ENCODE measurements at places on chromosomes 5 and 9.
A peak's percentile ranks its signal among the peaks of the same experiment; 100 is the strongest.

DNA sequence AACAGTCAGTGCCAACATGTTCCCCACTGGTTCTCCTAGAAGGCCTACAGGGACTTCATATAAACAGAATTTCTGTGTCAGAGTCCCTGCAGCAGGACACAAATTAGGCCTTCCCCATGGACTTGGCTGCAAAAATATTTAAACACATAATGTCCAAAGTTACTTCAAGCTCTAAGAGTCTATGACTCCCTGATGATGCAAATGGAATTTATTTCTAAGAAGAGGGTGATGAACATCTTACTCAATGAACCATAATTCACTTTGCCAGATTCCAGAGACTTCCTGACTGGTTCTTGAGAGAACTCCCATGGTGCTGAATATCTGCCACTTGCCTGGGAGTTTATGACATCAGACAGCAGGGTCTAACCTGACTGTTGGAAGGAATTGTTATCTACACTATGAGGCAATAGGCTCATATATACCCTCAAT is 32.7 kb upstream of the ADRA1B start:
- DNase-seq, result peak; percentile 79

GRCh38 chr9:76067696-76068095 is 177.2 kb downstream of the PCSK5 start:
- no peak for DNase-seq

DNA sequence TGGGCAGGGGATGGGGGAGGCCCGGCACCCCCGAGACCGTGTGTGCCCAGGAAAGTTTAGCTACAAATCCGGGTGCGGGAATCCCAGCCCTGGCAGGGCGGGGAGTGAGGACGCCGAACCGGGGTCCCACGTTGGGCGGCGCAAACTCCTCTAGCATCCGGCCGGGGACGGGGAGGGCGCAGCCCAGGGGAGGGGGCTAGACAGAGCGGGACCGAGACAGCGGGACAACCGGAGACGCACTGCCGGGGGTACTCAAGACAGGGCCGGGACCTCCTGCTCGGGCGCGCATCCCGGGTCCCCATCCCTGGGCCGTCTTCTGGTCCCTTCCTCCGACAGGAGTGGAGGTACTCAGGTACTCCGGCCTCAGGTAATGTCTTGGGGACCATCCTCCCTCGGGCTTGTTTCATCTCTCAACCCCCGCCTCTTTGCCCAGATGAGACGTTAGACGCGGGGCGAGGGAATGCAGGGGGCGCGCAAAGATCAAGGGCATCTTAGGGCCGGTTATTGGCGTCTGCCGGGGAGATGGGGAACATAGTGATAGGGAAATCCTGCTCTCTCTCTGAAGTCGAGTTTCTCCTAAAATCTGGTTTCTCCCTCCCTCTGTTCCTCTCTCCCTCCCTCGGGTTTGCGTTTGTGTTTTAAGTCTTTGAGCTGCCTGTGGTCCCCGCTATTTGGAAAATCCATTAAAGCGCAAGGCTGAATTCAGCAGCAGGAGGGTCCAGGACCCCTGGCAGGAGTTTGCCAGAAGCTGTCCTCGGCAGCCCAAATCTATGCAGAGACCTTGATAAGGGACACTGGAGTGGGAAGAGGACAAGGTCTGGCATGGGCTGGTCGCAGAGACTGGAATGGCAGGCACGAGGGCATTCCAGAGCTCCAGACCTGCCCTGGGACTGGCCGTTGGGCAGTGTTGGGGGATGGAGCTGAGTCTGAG is 815 bp downstream of the PDZD2 start:
- no peak for DNase-seq

DNA sequence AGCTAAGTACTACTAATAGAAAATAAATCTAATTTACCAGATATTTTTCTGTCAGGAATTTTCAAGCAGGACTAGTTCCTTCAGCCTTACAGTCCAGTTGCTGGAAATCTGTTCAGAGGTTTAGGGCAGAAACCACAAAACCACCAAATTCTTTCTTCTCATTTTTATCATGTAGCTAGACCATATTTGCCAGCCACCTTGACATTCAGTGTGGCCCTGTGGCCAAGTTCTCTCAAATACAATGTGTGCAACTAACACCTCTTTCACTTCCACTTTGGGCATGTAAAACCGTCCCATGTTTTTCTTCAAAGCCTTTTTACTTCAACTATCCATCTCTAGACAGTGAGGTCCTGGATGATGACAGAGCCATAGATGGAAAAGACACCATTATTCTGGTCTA is 1133.2 kb upstream of the CDH18 start:
- DNase-seq, result peak; percentile 64

DNA sequence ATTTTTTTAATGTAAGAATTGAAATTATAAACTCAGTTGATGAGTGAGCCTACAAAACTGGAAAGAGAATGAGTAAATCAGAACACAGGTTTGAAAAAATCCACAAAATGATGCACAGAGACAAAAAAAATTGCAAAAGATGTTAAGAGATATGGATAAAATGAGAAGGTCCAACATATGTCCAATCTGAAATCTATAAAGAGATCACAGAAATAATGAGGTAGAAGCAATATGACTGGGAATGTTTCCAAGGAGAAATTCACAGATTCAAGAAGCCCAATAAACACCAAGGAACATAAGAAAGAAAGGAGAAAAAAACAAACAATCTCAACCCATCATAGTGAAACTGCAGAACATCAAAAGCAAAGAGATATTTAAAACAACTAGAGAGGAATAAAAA is 288.4 kb upstream of the SLC30A5 start:
- DNase-seq, result no peak

DNA sequence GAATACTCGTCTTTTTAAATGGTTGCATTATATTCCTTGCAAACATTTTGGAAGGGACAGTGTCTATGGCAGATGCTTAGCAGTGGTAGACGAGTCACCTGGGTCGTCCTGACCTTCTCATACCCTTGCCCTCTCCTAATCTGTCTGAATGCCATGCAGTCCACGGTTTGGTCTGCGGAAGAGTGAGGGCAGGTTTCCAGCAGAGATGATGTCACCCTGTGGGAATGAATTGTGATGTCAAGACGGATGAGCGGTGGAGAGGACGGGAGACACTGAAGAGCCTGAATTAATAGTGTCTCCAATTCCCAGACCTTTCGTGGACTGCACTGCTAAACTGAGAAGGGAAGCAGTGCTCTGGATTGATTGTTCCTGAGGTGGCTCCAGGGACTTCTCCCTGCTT is 329.0 kb upstream of the PANK3 start:
- peak; percentile 80 for DNase-seq

DNA sequence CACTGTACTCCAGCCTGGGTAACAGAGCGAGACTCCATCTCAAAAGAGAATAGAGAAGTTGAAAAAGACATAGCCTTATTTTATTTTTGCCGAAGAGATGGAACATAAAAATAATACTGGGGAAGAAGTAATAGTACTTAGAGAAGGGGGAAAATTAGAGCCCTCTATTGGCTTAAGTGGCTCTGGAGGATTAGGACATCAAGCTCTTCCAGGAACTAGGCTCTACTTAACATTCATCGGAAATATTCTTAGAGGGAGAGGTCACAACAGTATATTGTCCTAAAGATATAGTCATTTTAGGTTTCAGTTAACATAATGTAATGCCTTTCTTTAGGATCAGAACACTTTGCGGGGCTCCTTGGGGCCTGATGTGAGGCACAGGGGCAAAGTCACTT is 86.0 kb upstream of the PLPP1 start:
- DNase-seq, result no peak

GRCh38 chr5:130385656-130386055 is 481.4 kb downstream of the CHSY3 start:
- no peak for DNase-seq

All from astrocyte (in vitro differentiated cells and primary cell).